ENCODE measurements at places on chromosomes 16 and 17.

GRCh38 chr17:39563476-39563875 is 44.2 kb downstream of the NEUROD2 start:
- DNase-seq = no peak

GRCh38 chr16:87201052-87201451 is 116.1 kb downstream of the C16orf95 start:
- DNase-seq = no peak

DNA sequence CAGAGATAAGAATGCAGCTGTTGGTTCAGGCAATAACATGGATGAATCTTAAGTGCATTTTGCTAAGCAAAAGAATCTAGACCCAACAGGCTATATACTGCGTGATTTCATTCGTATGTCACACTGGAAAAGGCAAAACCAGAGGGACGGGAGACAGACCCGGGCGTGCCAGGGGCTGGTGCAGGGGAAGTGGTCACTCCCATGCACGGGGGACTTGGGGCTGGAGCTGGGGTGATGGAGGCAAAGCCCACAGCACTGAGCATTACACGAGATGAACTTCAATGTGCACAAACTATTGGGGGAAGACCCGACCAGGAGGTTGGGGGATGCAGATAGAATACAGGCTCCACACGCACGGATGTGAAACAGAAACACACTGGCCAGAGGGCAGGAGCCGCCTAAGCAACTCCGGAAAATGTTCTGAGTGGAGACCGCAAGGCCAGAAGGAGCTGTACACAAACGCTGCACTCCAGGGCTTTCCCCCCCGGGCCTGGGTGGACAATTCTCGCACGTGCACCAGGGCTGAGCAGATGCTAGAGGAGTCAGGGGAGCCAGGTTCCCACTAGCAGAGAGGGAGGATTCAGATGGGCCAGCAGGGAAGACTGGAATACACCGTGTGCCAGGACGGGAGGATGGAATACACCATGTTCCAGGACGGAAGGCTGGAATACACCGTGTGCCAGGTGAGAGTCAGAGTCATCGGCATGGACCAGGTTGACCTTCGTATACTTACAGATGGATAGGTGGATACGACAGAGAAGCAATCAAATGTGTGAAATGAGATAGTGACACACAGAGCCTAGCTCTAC is 11.3 kb downstream of the LMF1 start:
- no peak for DNase-seq

- DNase-seq = no peak
These were observed 13.8 kb upstream of the C16orf87 start for GRCh38 chr16:46844771-46845170.

DNA sequence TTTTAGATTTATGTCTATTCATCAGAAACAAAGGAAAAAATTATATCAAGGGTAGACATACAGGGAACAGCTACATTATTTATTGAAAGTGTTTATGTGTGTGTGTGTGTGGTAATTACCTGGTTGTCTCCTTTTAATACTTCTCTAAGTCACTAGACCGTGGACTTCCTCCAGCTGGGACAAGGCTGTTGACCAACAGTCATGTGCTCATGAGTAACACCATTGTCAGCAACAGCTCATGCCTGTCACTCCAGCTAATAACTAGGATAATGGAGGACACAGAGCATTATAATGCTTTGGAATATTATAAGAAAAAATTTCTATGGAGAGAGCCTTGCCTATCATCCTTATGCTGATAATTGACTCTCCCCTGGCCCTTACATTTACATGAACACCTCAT is 125.3 kb upstream of the SALL1 start:
- DNase-seq = no peak

DNA sequence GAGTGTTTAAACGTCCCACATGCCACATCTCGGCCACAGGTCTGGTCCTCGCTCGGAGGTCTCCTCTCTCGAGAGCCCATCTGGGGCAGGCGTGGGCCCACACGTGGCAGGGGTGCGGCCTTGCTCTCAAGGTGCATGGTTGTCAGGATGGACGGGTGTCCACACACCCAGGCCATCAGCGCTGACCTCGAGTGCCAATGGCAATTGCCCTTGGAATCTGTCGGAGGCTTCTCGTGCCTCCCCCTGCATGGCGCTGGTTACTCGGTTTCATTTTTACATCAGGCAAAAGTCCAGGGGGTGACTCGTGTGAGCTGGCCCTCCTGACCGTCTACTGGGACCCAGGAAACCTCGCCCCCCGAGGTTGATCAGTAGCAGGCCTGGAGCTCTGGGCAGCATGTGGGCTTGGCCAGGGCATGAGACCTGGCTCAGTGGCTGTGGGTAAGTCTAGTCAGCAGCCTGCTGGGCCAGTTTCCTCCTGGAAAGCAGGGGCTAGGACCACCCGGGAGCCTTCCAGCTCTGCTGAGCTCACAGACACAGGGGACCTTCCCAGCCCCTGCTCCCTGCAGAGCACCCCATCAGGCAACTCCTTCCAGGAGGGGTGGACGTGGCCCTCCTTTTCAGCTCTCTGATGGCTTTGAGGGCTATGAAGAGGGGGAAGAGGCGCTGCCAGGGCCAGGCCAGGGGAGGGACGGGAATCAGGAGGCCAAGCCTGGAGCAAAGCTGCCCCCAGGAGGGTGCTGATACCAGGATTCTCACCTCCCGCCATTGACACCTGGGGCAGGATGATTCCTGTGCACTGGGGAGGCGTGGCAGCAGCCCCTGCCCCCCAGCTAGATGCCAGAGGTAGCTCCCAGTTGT is 3.7 kb upstream of the ZNF469 start:
- DNase-seq = no peak

DNA sequence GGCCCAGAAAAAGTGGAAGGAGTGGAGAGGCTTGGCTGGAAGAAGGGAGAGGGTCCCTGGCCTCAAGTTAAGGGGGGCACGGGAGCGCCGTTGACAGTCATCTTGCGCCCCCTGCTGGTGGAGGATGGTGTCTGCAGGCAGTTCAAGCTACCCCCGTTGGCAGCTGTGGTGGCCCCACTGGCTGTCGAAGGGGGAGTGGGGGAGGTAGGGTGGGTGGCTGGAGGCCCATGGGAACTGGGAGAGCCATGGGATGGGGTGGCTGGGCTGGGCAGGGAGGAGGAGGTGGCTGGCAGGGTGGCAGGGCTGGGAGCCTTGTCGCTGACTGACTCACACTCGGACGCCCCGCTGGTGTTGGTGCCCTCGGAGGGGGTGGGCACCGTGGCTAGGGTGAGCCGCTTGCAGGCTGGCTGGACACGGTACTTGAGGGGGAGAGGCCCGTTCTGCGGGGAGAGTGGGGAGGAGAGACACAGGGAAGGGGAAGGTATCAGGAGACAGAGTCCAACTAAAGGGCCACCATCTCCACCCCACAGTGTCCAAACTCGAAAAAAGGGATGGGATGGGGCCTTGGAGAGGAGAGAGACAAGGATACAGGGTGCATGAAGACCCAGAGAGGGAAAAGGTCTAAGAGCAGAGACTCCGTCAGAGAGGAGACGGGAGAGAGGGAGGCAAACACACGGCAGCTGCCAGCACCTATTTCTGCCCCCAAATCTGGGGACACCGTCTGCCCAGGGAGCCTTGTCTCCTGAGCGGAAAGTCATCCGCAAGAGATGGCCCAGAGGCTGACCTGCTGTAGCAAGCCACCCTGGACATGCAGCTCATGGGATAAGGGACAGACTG is 5.2 kb downstream of the CISD3 start:
- peak; percentile 41 for DNase-seq

- no peak for DNase-seq
These were observed 8.8 kb upstream of the SUMO2 start for GRCh38 chr17:75191584-75191983.

DNA sequence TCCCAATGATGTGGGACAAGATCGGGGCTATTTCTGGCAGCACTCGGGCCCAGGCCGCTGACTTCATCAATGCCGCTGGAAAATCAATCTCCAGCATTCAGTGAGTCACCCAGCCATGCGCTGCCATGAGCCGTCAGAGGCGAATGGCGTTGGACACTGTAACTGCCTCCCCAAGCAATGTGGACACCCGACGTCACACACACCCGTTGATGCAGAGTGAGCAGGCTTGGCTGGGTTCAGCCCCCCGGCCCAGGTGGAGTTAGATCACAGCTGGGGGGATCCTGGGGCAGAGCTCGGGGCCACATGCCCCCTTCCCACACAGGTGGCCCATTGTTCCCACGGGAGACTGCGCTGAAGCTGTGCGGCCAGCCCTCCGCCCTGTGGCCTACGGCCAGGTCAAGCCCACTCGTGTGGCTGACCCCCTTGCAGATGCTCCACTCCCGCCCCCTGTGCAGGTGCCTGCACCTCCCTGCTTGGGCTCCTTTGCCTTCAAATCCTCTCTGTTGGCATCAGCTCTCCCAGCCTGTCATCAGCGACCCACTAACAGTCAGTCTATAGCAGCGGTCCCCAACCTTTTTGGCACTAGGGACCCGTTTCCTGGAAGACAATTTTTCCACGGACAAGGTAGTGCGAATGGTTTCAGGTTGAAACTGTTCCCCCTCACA is 89.9 kb downstream of the TBC1D16 start:
- DNase-seq = no peak

- no peak for DNase-seq
These were observed 32.6 kb downstream of the NUBP1 start for GRCh38 chr16:10776280-10776679.

DNA sequence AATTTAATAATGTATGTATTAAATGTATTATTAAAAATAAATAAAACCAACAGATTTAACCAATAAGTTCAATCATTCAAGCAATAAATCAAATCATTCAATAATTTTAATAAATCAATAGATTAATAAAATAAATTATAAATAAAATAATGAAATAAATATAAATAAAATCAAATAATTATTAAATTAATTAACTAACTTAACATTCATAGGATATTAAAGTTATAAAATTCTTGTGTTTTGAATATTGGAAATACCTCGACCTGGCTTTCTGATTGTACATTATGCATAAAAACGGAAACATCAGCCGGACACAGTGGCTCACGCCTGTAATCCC is 182.2 kb downstream of the BANP start:
- no peak for DNase-seq

DNA sequence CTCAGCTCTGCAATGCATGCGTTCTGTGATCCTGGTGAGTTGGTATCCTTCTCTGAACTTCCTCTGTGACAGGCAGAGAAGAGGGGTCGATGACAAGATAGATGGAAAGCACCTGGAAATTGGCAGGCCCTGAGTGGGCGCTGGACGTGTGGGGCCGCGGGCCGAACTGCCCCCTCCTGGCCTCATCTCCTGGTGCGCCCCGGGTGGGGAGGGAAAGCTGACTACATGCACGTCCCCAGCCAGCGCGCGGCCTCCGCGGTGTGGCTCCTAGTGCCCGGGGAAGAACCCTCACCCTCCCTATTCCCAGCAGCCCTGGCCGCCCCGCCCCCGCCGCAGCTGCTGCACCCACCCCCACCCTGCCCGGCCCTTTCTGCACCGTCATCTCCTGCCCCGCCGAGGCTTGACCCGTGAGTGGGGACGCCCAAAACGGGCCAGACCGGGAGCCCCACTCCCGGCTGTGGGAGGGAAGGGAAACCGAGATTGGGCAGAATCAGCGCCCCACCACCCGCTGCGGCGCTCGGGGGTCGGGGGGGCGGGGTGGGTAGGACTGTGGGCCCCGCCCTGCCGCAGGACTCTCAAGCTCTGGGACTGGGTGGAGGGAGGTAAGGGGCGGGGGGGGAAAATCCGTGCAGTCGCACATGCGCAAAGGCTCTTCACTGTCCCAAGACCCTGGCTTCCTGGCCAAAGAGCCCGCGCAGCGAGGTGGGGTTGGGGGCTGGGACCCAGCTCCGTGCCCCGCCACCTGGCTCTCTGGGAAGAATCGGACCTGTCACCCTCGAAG is at the start of gene NOL3:
TSS of gene NOL3 (plus strand) at position 371 of the 781 bp plus-strand sequence.
- peak; percentile 52 for DNase-seq

DNA sequence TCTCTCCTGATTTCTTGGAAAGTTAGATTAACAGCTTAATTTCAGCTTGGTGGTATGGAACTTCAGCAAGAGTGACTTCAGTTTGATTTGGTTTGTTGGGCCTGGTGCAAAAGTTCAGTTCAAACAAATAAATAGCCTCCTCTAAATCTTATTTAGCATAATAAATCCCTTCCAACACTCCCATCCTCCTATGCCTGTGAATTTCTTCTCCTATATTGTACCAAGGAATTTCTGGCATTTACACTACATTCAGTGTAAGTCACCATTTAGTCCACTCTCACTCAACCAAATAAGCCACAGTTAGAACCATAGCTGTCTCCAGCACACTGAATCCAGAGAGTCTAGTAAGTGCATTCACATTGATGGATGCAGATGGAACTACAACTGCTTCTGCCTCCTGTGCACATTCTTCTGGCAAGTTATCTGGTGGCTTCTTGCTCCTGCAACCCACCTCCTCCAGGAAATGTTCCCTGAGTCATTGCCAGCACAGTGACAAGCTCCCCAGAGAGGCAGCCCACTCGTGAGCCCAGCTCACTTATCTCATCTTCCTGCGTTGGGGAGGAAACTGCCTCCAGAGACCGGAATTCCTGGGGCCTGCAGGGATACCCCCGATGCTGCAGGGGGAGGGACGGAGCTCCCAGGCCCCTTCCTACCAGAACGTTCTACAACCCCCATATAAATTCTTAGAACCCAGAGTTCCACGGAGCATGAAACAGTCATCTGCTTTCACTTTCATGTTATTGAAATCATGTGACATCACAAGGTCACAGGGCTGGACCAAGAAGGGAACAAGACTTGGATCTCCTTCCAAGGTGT is 318.3 kb downstream of the PHKB start:
- no peak for DNase-seq

DNA sequence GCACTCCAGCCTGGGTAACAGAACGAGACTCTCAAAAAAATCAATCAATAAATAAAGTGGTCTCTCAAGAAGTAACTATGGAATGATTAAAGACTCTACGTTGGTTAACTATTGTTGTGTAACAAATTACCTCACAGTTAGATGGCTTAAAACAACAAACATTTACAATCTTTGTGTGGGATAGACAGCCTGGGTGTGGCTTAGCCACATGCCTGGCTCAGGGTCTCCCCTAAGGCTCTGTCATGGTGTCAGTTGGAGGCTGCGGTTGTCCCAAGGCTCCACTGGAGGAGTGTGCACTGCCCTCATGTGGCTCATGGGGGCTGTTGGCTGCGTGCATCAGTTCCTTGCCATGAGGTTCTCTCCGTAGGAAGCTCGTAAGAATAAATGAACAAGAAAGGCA is 294.5 kb downstream of the SNX29 start:
- DNase-seq = no peak

- no peak for DNase-seq
These were observed 23.2 kb upstream of the CFAP20 start for GRCh38 chr16:58152246-58152868.

All from NCI-H2107 (cell line).